ENCODE measurements at places on chromosomes 13 and 19. TPM values are rescaled to one million over a fixed set of nuclear protein-coding genes. Genes with fewer than 3 reads are reported as not detected.

DNA sequence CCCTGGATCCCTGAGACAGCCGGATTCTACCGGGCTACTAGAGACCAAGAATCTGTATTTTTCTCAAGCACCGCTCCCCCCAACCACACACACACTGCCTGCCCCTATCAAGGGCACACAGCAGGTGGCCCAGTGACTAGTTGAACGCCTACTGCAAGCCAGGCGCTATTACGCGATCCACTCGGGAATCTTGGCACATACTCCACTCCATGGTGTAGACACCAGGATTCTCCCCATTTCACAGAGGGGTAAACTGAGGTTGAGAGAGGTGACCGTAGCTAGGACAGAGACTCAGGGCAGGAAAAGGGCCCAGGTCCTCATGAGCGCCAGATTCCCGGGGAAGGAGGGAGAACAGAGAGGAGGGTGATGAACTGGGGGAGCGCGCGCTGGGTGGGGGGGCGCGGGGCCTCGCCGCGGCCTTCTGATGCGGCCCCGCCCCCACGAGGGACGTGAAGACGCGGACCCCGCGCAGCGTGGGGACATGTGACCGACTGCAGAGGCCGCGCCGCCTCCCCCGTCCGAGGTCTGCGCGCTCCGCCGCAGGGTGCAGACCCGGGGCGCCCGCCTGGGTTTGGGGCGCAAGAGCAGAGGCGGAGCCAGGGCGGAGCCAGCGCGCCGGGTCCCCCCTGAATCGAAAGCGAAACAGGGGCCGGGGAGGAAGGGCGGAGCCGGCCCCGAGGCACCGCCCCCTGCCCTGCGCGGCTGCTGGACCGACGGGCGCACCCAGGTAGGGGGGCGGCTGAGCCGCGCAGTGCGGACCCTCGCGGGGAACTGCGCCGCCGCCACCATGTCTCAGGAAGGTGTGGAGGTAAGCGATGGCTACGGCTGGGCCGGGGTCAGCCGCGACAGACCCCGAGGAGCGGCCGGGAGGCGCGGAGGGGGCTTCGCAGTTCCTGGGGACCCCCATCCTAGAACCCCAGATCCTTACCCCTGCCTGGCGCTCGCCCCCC is at the start of gene SHFL:
SHFL (plus strand) TSS at position 677 of the 950 bp plus-strand sequence; CDS start at position 788, 111 bp downstream.
- peak; percentile 46 for DNase-seq

DNA sequence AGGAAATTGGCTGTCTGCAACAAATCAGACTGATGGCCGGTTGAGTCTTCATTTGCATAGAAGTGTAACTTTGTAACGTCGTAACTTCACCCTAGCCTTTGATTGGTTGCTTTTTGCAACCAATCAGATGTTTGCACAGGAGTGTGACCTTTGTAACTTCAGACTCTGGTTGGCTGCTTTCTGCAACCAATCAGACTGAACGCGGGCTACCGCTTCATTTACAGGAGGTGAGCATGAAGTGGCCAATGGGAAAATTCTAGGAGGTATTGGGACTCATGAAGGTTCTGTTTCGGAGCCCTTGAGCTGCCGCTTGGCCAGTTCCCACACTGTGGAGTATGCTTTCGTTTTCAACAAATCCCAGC is 441 bp upstream of the ZNF559 start:
- peak; percentile 39 for DNase-seq

ANKLE1 gene
- 1.9 TPM for total RNA-seq

CYSLTR2 gene
- 2.7 TPM for total RNA-seq

ZNF793 gene
- total RNA-seq: 22.2 TPM
